Panc1 (cell line): ENCODE measurements at places on chromosomes 2 and 18.

DNA sequence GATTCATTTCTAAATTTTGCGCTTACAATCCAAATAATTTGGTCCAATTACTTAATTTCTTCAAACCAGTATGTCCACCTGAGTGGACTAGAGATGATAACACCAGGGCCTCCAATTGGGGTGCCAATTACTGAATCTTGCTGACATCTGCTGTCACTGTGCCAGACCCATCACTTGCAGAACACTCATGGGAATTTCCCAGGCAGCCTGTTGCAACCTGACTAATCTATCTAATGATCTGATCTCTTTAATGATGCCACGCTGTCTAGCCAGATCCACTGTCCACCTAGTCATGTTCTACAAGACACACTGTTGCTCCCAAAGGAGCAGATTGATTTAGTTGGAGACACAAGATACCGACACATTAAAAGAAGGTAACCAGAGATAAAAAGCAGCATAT is 11.8 kb upstream of the LRP1B start:
- no peak for DNase-seq

GRCh38 chr2:19409046-19409445 is 50.6 kb upstream of the OSR1 start:
- DNase-seq: no peak

- no peak for DNase-seq
Measured at GRCh38 chr2:18934886-18935285, 345.5 kb upstream of the NT5C1B start.

DNA sequence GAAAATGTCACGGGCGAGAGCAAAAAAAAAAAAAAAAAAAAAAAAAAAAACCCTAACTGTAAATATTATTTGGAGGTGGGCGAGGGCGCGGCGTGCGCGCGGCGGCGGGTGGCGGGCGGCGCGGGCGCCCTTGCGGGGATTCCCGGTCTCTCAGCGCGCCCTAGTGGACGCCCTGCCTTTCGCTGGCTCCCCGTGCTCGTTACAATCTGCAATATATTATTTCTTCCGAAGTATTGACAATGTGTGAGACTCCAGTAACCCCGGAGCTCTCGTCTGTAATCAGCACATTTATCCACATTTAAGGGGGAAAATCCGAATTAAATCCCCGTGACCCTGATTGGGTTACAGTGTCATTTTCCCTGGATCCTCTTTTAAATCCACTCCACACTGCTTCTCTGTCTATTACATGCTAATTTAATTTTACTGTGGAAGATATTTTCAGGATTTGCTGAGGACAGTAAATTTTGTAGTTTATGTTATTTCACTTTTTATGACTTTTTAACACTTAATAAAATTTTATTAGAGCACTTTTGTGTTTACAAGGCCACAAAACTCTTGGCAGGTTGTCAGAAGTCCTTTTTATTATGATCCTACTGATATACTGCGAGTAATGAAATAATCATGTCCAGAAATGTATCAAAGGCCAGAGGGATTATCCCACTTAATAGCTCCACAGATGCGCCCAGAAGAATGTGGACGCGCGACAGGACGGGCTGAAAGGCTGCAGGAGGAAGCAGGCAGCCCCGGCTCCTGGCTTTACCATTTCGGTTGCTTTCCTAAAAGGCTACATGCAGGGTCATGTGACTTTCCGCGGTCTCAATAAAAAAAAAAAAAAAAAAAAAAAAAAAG is 369.1 kb downstream of the MTX2 start:
- DNase-seq: no peak

DNA sequence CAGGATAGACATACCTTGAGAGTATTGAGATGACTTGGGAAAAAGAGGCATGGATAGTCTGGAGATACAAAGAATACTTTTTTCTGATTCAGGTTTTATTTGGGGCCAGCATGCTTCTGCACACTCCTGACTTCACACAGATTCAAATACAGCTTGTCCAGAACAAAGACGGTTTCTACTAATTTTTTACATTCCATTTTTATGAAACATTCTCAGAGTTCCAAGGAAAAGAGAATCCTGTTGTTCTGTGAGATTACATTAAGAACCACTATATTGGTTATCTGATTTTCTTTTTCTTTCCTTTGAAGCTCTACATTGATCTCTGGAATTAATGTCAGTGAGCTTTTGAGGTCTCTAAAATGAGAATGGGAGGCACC is 41.0 kb downstream of the PTPRM start:
- no peak for DNase-seq

- no peak for DNase-seq
Measured at GRCh38 chr2:42106257-42106816, 58.5 kb downstream of the PKDCC start.

GRCh38 chr18:8040021-8040420 is 472.9 kb downstream of the PTPRM start:
- DNase-seq: no peak

DNA sequence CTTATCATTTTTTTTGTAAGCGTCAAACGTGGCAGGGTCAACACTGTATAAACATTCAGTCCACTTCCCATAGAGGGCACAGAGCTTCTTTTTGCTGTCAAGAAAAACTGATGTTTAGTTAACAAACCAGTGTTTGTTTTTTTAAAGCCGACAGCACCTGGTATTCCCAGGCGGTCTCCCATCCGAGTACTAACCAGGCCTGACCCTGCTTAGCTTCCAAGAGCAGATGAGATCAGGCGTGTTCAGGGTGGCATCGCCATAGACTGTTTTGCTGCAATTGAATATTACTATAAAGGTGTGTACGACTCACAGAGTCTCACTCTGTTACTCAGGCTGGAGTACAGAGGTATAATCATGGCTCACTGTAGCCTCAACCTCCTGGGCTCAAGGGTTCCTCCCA is 31.5 kb downstream of the CABYR start:
- no peak for DNase-seq
